NCI-H774 (cell line): ENCODE measurements at places on chromosomes 6 and 20.
A peak's percentile ranks its signal among the peaks of the same experiment; 100 is the strongest.

DNA sequence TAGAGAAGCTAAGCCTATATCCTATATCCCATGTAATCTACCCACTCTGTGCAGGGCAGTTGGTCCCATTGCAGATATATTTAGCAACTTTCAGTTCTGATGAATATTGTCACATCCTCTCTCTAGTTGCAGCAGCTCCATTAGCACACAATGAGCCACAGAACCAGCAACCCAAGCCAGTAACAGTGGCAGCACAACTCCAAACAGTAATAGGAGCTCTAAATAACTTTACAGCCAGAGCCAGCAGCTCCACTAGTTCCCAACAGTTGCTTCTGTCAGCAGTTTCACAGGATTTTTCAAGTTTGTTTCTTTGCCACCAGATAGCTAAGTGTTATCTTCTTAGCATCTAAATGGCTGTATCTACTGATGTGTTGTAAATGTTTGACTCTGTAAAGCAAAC is 490.8 kb downstream of the HTR1B start:
- DNase-seq: no peak

DNA sequence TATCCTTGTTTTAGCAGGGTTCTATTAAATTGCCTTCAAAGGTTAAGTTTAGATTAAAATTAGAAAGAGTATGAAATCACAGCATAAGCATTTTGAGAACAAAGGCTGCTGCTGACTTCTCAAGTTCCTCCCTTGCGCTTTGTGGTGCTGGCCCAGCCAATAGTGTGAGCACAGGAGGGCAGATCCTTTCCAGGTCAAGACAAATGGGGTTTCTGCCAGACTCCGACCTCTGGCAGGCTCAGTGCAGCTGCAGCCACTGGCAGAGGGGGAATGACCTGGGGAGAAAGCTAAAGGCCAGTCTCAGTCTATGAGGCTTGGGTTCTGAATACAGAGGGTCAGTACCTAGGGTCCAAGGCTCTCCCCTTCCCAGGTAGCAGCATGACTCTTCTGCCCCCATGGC is 27.0 kb downstream of the CLIC5 start:
- no peak for DNase-seq

- no peak for DNase-seq
Observed at GRCh38 chr6:151082079-151082478, 157.7 kb upstream of the AKAP12 start.

- peak; percentile 7 for DNase-seq
Observed at GRCh38 chr20:5504061-5504739, 187.4 kb upstream of the PROKR2 start.

GRCh38 chr20:38152175-38152620 is 12.9 kb downstream of the TGM2 start:
- no peak for DNase-seq

- DNase-seq: no peak
Observed at GRCh38 chr6:149429427-149430360, 29.6 kb downstream of the SUMO4 start.

GRCh38 chr20:48931527-48932374 is 10.2 kb downstream of the ARFGEF2 start:
- DNase-seq: no peak

DNA sequence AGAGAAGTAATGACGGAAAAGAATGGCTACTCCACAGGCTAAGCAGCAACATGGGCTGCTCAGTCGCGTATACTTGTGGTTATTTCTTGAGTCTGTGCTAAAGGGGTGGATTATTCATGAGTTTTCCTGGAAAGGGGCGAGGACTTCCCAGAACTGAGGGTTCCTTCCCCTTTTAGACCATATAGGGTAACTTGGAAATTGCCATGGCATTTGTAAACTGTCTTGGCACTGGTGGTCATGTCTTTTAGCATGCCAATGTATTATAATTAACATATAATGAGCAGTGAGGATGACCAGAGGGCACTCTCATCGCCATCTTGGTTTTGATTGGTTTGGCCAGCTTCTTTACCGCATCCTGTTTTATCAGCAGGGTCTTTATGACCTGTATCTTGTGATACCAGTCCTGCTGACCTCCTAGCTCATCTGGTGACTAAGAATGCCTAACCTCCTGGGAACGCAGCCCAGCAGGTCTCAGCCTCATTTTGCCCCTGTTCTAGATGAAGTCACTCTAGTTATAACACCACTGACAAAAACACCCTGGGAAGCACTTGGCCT is 11.4 kb downstream of the LBP start:
- no peak for DNase-seq
